Fibroblast of skin of back (primary cell): ENCODE measurements at places on chromosomes 4 and X.

DNA sequence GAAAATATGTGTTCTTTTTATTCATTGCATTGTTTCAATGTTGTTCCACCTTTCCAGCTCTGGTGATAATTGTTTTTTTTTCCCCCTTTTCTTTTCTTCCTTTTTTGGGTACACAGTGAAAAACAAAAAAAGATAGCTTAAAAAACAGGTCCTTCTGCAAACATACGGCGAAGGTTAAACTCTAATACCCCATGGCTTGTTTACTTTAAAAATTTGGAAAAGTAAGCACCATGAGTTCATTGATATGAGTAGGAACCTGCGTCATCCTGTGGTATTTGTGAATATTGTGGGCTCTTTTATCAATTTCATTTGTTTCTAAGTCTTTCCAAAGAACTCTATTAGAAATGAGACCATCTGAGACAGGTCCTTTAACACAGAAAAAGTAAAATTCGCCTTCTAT is 123.5 kb downstream of the CHRNA9 start:
- no peak for DNase-seq

DNA sequence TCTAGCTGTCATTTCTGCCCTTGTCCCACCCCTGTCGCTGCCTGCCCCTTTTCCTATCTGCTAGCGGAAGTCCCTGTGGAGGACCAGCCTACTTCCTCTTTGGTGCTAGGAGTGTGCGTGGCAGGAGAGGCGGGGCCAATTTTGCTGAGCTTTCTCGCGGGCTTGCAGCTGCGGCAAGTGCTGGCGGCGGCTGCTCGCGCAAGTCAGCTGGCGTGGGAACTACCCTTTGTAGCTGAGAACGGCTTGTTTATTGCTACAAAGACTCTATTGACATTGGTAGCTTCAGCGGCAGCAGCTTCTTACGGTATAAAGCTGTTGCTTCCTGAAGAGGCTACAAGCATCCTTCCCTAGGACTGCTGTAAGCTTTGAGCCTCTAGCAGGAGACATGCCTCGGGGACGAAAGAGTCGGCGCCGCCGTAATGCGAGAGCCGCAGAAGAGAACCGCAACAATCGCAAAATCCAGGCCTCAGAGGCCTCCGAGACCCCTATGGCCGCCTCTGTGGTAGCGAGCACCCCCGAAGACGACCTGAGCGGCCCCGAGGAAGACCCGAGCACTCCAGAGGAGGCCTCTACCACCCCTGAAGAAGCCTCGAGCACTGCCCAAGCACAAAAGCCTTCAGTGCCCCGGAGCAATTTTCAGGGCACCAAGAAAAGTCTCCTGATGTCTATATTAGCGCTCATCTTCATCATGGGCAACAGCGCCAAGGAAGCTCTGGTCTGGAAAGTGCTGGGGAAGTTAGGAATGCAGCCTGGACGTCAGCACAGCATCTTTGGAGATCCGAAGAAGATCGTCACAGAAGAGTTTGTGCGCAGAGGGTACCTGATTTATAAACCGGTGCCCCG is at the start of gene MAGEH1:
Gene MAGEH1, plus strand, starts transcription at position 138 of the 843 bp plus-strand sequence. Its CDS starts 248 bp downstream, at position 386.
- peak; percentile 83 for DNase-seq

GRCh38 chrX:71996826-71997225 is 86.2 kb downstream of the NHSL2 start:
- DNase-seq = peak; percentile 73

DNA sequence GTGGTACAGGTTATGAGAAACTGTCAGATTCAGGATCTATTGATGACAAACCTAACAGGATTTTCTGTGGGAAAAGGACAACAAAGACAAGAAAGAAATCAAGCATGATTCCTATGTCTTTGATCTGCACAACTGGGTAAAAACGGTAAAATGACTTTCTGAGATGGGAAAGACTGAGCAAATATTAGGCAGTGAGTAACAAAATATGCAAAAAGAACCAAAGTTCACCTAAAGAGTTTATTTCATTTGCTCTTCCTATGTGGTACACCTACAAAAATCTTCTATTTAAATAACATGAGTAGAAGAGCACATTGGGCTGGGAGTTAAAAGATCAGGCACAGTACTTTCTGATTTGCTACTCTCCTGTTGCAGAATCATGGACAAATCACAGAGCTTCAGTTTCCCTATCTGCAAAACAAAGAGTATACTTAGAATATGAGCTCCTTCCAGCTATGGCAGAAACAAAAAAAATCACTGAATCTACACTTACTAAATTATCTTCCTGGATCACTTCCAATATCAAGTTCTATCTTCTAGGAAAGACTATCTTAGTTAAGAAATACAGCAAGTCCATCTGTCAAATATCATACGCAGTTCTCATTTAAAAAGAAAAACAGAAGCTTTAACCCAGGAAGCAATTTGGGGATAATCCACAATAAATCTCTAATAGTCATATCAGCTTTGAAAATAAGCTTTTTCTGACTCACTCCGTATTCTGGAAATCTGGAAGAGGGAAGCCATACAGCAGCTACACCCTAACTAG is 37.4 kb downstream of the NFXL1 start:
- DNase-seq = no peak

GRCh38 chrX:135737366-135738071 is 24.1 kb downstream of the CT45A1 start:
- peak; percentile 6 for DNase-seq

DNA sequence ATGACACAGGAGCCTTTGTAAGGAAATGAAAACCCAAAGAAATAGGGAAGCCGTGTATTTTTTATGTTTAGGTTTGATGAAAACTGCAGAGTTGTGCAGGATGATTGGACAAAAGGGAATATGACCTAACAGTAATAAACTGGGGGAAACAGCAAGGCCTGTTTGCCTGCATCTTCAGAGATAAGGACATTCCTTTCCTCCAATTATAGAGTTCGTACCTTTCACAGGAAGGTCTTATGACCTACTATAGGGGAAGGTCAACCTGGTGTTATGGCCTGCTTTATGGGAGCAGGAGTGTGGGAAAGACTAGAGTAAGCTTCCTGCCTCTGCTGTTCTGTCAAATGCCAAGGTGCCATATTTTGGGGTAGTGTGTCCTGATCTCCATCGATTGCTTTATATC is 42.5 kb downstream of the BBS12 start:
- DNase-seq = no peak
